ENCODE measurements at places on chromosomes 13 and 19.

GRCh38 chr19:13056052-13056660 lies 46.5 kb downstream of the LYL1 start:
- no peak for DNase-seq

DNA sequence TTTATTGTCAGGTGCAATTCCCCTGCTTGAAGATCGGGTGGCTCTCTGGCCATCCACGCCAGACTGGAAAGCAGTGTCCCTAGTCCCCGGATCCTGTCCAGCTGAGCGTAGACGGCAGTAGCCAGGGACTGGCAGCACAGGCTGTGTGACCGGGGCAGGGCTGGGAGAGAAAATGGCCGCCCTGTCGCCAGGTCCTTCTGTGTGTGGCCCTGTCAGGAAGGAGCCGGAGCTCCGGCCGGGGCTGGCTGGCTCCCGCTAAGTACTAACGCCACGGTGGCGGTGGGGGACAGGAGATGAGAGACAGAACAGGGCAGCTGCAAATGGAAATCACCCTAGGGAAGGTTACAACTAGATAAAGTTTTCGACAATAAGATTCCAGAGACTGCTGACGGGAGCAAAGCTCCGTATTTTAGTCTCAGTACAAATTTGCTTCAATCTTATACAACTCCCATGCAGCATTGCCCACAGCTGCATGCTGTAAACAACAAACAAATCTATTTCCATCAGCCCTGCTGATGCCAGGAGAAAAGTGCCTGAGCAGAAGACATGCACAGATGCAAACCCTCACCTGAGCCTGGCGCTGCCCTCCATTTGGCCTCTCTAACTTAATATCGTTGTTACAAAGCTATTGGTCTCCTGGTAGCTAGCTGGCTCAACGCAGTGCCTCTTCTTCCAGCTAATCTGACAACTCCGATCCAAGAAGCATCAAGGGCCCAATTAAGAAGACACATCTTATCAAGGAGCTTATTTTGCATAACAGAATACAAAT lies 253.0 kb downstream of the TSHZ3 start:
- DNase-seq: no peak

GRCh38 chr13:76822698-76823267 lies 63.4 kb downstream of the KCTD12 start:
- DNase-seq: no peak

- DNase-seq: peak; percentile 47
Observed at GRCh38 chr19:372306-372890, 27.8 kb upstream of the MIER2 start.

DNA sequence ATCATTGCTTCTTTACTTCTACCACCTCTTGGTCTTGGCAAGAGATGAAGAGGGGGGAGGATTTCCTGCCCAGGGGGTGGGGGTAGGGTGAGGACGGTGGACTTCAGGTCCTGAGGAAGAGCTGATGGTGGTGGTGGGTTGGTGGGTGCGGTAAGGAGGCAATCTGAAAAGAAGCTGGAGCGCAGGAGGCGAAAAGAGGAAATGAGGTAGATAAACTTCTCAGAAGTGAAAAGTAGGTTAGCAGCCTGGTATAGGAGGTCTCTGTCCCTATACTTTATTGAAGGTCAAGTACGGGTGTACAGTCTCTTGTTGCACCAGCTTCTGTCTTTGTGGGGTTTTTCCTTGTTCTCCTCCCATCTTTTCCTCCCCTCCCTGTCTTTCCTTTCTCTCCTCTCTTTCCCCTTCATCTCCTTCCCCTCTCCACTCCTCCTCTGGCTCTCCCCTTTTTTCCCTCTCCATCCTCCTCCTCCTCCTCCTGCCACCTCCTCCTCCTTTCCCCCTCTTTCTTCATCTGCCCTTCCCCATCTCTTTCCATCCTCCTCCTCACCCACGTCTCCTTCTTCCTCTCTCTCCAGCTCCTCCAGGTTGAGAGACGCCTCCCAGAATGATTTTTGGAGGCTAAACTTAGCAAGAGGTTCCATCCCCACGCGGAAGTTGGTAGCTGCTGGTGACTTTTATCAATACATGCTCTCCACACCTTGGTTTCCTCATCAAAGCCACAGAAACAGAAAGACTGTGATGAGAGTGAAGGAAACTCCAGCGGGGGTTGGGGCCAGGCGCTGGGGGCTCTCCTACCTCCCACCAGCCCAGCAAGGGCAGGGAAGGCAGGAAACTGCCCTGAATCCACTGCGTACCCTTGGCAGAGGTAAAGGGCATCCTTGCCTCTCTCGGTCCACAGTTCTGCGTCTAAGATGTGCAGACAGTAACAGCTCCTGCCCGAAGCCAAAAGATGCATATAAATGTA lies 15.3 kb downstream of the TNFSF14 start:
- no peak for DNase-seq
